ENCODE measurements at places on chromosomes 2 and 18.

DNA sequence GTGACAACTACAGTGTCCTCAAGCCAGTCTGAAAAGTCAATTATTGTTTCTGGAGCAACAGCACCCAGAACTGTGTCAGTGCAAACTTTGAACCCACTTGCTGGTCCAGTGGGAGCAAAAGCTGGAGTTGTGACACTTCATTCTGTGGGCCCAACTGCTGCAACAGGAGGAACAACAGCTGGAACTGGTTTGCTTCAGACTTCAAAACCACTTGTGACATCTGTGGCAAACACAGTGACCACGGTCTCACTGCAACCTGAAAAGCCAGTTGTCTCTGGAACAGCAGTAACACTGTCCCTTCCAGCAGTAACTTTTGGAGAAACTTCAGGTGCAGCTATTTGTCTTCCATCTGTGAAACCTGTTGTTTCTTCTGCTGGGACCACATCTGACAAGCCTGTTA lies 59.8 kb downstream of the TAF4B start:
- DNase-seq, result no peak

DNA sequence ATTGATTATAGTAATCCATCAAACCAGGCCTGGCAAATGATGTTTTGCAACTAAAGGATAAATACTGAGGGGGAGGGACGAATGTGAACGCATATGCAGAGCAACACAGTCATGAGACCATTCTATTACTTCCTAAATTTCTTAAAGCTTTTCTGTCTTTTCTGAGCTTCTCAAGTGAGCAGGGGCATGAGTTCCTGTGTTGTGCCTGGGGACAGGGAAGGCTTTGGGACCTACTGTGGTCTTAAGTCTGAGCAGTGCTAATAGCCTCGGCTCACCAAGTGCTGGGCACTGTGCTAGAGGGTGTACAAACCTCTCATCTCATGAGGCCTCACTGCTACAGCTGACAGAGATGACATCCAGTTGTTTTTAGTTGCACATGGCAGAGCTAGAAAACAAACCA lies 182.4 kb downstream of the NEDD4L start:
- no peak for DNase-seq

GRCh38 chr2:42430188-42430587 lies 63.6 kb downstream of the KCNG3 start:
- no peak for DNase-seq

GRCh38 chr18:56214706-56215105 lies 423.7 kb downstream of the TXNL1 start:
- no peak for DNase-seq

DNA sequence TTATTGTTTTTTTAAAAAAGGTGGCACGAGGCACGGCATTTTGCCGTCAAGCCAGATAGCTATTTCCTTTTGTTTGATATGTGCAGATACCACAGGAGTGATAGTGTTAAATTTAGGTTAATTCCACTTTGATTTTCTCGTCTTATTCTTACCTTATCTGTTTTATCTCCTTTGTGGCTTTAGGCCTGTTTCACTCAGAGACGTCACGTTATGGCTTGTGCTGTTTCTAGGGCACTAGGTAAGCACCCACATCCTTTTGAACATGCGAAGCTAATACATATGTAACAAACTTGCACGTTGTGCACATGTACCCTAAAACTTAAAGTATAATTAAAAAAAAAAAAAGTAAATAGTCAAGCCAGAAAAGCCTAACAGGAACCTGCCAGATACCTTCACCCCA lies 57.8 kb downstream of the C18orf63 start:
- DNase-seq, result no peak

DNA sequence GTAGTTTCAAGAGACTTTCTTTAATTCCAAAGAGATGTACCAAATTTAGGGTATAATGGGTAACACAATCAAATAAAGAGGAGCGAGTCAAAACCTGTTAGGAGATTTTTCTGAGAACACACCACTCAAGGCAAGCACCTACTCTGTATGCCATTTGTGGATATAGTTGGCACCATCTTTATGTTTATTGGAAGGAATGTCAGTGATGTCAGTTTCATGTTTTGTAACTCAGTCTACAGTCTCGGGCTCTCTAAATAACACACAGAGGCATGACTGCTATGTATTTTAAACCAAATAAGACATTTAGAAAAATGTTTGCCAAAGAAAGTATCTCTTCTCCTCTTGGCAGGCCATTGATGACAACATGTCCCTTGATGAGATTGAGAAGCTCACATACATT lies 59.7 kb downstream of the CPS1 start:
- no peak for DNase-seq

DNA sequence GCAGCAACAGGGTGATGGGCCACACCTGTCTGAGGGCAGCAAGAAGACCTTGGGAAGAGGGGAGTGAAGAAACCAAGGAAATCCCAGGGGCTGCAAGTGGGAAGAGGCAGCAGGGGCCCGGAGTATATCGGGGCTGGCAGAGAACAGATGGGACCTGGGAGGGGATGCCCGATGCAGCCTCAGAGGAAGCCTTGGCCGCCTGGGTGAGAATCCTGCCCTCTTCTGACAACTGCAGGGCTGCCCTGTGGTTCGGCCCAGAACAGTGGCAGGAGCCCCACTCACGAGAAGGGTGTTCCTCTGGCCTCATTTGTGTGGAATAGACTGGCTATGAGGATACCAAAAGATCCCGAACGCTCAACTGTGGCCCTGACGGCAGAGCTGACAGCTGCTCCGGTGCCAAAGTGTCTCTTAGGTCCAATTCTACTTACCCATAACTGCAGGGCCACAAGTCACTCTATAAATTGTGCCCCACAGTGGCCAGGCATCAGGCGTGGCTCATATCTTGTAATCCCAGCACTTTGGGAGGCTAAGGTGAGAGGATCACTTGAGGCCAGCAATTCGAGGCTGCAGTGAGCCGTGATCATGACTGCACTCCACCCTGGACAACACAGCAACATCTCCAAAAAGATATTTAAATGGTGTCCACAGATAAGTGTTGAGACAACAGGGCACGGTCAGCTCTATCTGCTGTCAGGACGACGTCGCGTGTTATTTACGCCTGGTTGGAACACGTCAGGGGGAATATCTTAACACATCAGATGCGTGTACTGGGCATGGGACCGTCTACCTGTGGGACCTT lies 23.6 kb upstream of the ID2 start:
- no peak for DNase-seq

DNA sequence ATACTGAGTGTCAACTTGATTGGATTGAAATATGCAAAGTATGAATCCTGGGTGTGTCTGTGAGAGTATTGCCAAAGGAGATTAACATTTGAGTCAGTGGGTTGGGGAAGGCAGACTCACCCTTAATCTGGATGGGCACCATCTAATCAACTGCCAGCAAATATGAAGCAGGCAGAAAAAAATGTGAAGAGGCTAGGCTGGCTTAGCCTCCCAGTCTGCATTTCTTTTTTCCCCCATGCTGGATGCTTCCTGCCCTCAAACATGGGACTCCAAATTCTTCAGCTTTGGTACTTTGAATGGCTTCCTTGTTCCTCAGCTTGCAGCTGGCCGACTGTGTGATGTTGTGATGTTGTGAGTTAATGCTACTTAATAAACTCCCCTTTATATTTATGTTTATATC lies 577.4 kb downstream of the CPS1 start:
- no peak for DNase-seq

DNA sequence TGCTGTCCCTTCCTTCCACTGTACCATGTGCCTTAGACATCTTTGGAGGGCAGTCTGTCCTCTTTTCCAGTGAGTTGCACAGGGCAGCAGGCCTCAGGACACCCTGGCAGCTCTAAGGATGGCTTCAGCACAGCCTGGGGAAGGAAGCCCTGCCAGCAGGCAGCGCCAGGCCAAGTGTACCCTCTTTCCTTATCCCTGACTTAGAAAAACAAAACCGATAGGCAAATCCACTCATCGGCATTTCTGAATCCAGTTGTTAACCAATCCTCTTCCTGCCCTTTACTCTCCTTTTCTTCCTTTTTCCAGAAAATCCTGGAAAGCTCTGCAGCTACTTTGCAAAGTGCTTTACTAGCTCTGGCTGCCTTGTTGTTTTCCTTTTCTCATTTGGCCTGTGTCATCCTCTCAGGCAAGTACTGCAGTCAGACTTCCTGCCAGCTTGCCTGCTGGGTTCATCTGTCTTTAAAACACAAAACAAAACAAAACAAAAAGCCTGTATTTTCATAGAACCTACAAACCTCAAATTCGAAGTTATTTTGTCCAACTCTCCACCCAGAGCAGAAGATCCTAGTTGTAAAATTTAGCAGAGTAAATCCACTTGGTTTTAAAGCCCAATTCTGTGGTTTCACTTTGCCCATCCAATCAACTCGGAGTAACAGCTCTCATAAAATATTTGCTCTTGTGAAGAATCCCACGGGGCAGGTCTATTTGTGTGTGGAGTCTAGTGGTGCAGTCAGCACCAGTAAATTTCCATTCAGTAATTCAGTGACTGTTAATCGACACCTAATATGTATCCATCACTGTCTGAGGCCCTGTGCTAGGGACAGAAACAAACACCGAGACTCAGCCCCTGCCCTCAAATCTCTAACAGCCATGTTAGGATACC lies 45.2 kb downstream of the PCBP1 start:
- peak; percentile 27 for DNase-seq

DNA sequence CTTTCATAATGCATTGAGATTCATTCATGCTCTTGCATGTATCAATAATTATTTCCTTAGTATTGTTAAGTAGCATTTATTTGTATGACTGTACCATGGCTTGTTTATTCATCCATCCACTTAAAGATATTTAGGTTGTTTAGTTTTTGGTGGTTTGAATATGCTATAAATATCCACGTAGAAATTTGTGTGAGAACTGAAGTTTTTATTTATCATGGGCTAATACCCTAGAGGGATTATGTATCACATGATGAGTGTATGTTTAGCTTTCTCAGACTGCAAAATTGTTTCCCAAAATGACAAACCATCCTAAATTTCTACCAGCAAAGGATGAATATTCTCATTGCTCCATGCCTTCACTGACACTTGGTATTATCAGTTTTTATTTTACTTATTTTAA lies 55.2 kb downstream of the CSRNP3 start:
- no peak for DNase-seq

DNA sequence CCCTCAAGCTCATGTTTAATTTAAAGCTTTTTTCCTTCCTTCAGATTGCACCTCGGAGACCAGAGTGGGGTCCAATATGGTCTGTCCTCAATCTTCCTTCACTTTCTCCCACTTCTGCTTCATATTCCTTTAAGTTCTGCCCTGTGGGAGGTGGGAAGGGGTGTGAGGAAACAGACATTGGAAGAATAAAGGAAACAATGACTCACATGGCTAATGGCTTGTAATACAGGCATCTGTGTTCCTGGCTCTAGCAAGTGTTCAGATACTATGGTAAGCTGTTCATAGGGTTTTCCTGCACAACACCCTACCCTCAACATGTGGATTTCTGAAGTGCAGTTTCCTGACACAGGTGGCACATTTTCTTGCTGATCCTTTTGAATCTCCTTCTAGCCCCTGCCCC lies 209.5 kb downstream of the PIK3C3 start:
- DNase-seq, result no peak

- DNase-seq, result no peak
Measured at GRCh38 chr2:42376758-42377157, 15.7 kb upstream of the COX7A2L start.

- DNase-seq, result no peak
Measured at GRCh38 chr2:214504599-214505376, 93.9 kb downstream of the VWC2L start.

GRCh38 chr18:62327977-62328376 lies 2.9 kb downstream of the TNFRSF11A start:
- DNase-seq, result no peak

DNA sequence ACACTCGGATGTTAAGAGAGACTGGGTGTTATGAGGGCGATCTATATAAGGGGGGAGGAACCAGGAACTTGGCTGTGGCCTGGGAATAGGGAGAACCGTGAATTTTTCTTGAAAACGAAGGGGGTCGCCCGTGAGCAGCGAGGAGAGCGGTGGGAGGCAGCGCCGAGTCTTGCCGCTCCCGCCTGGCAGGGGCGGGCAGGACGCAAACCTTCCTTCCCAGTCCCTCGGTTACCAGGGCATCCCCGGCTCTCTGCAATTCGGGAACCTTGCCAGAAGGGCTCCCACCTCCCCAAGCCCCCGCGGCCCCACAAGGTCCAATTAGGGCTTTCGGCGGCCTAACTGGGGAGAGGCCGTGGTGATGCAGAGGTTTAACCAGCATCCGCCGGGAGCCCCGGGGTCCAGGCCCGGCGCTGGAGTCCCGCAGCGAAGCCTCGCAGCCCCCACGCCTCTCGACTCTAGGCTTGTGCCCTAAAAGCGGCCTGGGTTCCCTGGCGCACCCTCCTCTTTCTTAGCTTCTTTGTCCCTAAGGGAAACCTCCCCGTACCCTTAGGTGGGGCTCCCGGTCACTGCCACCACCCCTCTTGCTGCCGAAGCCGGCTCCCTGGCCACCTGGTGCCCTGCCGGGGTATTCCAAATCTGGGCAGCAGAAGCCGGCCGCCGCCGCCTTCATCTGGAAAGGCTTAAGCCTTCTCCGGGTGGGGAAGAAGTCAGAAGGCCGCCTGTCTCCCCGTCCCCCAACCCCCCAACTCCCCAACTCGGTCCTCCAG lies 680 bp upstream of the FHOD3 start:
- no peak for DNase-seq

DNA sequence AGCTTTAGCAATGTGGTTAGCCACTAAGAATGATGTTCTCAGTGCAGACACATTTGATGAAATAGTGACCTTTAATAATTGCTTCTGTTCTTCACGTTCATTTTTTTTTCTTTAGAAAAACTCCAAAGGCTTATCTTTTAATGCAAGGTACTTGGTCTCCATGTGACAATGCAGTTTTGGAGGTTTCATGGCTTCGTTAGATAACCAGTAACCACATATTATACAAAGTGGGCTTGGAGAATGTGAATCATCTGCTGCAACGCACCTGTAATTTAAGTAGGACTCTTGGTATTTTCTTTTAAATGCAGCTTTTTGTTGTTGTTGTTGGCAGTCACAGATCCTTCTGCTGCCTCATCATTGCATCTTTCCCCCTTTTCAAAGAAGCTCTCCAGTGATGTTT lies 1606.3 kb downstream of the SUCLG1 start:
- no peak for DNase-seq

DNA sequence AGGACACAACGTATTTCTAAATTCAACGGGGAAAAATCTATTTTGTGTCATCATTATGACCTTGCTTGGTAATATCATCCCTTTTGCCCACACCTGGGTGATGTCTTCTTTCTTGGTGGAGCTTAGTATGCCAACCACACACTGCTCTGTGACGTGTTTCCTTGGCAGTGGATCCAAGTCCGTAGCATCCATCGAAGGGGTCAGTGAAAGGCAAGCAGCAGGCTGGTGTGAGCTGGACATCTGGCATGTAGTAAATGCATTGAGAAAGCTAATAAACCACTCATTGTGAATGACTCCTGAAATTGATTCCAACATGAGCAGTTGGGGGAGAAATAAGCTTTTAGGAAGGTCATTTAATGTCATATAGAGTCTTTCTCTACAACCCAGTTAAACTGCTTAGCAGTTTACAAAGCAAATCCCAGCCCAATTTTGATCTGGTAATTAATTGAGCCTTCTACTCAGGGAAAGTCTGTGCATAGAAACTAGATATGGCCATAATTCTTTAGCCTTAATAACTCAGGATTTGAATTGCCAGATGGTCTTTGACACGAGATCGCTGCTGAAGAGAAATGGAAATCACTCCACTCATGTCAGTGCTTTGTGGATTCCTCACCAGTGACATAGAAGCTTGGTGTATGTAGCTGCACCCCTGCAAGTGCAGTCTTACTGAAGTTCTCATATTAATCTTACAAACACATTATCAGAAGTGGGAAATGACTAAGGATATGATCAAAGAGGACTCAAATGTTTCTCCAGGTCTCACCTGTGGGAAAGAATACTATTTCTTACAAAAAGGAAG lies 494.8 kb downstream of the CMPK2 start:
- DNase-seq, result no peak

All from stimulated activated naive CD4-positive, alpha-beta T cell treated with Interleukin-2 at 50 U/mL for 16 hours (primary cell).